Esophagus squamous epithelium (tissue), 5 donors: ENCODE measurements at places on chromosomes 4 and X. TPM values are rescaled to one million over a fixed set of nuclear protein-coding genes. Genes with fewer than 3 reads are reported as not detected.

- H3K27ac ChIP-seq = no peak overlapping the region
- no peak overlapping the region for H3K4me3 ChIP-seq
- DNase-seq = no peak
- no peaks in the 10 kb centered on the region for H3K36me3 ChIP-seq
- no peaks in the 10 kb centered on the region for H3K27me3 ChIP-seq
These were observed 5.2 kb upstream of the ENAM start for GRCh38 chr4:70623323-70623722.

GRCh38 chrX:103718120-103718519 is 7.4 kb downstream of the TMEM31 start:
- no peak for DNase-seq
- H3K27me3 ChIP-seq = no peaks in the 10 kb centered on the region
- H3K4me3 ChIP-seq = no peak overlapping the region
- no peaks in the 10 kb centered on the region for H3K36me3 ChIP-seq
- H3K4me1 ChIP-seq = no peaks in the 10 kb centered on the region

DNA sequence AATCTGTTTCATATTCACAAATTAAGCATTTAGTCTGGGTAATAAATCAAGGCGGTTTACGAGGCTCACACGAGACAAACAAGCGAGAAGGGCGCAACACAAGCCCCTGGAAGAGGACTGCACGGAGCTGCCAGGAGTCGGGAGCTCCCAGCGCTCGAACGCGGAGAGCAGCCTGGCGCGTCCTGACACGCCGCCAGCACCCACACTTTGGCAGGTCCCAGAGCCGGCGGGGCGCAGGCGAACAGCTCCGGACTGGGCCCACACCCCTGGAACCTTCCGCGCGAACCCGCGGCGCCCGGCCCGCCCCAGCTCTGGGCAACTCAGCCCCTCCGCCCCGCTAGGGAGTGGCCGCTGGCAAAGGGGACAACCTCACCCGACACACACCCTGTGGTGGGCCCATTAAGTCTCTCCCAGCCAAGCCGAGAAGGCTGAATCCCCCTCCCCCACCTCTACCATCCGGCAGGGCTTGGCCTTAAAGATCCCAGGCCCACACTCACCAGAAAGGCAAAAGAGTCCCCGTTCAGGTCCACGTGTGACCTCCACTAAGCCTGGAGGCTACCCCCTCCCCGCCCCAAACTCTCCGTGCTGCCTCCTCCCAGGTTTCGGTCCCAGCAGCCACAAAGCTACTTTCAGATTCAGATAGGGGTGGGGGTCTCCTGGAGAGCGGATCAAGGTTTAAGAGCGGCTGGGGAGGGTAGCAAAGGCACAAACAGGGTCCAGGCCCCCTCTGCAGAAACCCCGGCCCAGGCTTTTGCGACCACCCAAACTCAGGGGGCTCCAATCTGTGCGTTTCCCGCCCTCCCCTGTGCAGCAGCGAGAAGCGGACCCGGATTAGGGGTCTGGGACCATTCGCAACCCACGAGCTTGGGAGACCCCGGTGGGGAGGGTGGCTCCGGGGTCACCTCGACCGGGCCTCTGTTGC is 47.5 kb upstream of the BCOR start:
- H3K36me3 ChIP-seq = no peaks in the 10 kb centered on the region
- peaks cover 19% of the 10 kb centered on the region for H3K4me1 ChIP-seq
- peaks cover 11% of the 10 kb centered on the region for H3K27me3 ChIP-seq
- H3K4me3 ChIP-seq = peak overlapping the region; percentile 63
- H3K27ac ChIP-seq = peak overlapping the region; percentile 42

DNA sequence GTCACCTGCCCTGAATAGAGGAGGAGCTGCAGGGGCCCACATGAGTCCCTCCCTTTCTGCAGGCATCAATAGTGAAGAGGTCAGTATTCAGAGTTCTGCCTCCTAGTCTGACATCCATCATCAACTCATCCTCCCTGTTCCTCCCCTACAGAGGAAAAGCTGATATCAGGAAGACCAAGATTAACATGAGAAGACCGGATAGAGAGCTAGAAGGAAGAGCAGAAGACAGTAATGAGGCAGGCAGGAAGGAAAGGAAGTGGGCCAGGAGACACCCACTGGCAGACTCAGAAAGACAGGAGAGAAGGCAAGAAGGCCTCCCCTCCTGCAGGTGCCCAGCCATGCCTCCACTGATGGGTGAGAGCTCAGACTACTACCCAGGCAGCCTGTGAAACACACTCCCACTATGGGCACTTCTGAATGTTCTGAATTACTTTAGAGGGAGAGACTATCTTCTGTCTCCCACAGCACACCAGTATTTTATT is 74.6 kb downstream of the CC2D2A start:
- no peaks in the 10 kb centered on the region for H3K27me3 ChIP-seq
- H3K4me3 ChIP-seq = no peak overlapping the region
- no peak overlapping the region for H3K27ac ChIP-seq
- no peaks in the 10 kb centered on the region for H3K4me1 ChIP-seq

GRCh38 chr4:77073981-77074380 is 1.8 kb downstream of the CCNI start:
- H3K4me1 ChIP-seq = peaks cover 35% of the 10 kb centered on the region
- no peaks in the 10 kb centered on the region for H3K27me3 ChIP-seq
- H3K4me3 ChIP-seq = peak overlapping the region; percentile 64
- peaks cover 3% of the 10 kb centered on the region for H3K36me3 ChIP-seq
- peak overlapping the region; percentile 98 for H3K27ac ChIP-seq

GRCh38 chr4:166065324-166065723 is 192.3 kb downstream of the TLL1 start:
- no peaks in the 10 kb centered on the region for H3K36me3 ChIP-seq
- H3K27me3 ChIP-seq = no peaks in the 10 kb centered on the region
- H3K4me3 ChIP-seq = no peak overlapping the region
- H3K27ac ChIP-seq = no peak overlapping the region

ASMT gene
- total RNA-seq = not detected

C4orf36 gene
- total RNA-seq = 1.3 TPM

ADGRL3 gene
- 1.8 TPM for total RNA-seq
